ENCODE measurements at places on chromosomes 7 and 10. TPM values are rescaled to one million over a fixed set of nuclear protein-coding genes. Genes with fewer than 3 reads are reported as not detected.

The AZGP1 gene
- not detected for total RNA-seq

The ASIC3 gene
- 1.4 TPM for total RNA-seq

The DENND2A gene
- 43.8 TPM for total RNA-seq

The ZNF736 gene
- 50.7 TPM for total RNA-seq
